ENCODE measurements at places on chromosomes 2 and 18. TPM values are rescaled to one million over a fixed set of nuclear protein-coding genes. Genes with fewer than 3 reads are reported as not detected.

The GPR155 gene
- polyA plus RNA-seq: 2.9 TPM

The PSTPIP2 gene
- 3.0 TPM for polyA plus RNA-seq

- no peak for DNase-seq
Measured at GRCh38 chr2:159168707-159169106, 117.8 kb downstream of the WDSUB1 start.

GRCh38 chr2:71453404-71454220 is at the start of gene DYSF:
Gene DYSF, plus strand, starts transcription at chr2:71453561.
- peak; percentile 52 for DNase-seq

The ARHGEF4 gene
- polyA plus RNA-seq: 6.5 TPM

DNA sequence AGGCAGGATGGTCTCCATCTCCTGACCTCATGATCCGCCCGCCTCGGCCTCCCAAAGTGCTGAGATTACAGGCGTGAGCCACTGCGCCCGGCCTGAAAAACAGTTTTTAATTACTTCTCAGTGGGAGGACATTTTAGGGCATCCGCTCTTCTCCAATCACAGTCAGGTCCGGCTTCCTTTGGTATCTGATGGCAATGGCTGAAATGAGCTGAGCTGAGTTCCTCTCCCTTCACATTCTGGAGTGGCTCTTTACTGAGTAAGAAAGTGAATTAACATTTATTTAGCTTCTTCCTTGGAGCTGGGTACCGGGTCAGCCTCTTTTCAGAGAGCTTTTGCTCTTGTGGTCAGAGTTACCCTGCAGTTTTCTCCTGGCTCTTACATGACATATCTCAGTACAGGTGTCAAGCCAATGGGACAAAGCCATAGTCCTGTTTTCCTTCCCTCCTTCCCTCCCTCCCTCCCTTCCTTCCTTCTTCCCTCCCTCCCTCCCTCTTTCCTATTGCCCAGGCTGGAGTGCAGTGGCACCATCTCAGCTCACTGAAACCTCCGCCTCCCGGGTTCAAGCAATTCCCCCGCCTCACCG is 1.1 kb upstream of the TTC27 start:
- DNase-seq: no peak

- no peak for DNase-seq
Measured at GRCh38 chr2:233011268-233011650, 1.8 kb downstream of the NGEF start.

The SGPP2 gene
- polyA plus RNA-seq: not detected

- DNase-seq: no peak
Measured at GRCh38 chr2:224711381-224711780, 4.8 kb downstream of the CCDC195 start.

The C2orf66 gene
- polyA plus RNA-seq: 0.43 TPM

GRCh38 chr2:143819190-143819735 is 690.0 kb downstream of the ARHGAP15 start:
- DNase-seq: no peak

DNA sequence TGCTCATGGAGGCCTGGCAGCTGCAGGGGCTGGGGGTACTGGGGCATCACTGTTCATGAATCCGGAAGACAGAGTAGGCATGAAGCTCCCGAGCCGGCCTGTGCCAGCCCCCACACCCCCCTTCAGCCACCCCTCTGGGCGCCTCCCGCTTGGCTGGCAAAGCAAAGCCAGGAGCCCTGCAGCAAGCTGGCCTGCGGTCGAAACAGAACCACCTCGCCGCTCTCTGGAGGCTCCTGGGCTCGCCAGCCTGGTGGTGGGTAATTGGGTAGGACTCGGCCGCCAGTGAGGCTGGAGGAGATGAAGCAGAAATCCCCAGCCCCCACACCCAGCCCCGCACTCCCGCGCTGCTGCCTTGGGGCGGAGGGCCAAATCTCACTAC is 70.9 kb upstream of the GPC1 start:
- no peak for DNase-seq

The TMEFF2 gene
- 13.7 TPM for polyA plus RNA-seq

The MAP3K19 gene
- polyA plus RNA-seq: not detected
